ENCODE measurements at places on chromosomes 7 and 10.
A peak's percentile ranks its signal among the peaks of the same experiment; 100 is the strongest.

- no peak for DNase-seq
Measured at GRCh38 chr10:28601012-28601411, 68.1 kb downstream of the WAC start.

DNA sequence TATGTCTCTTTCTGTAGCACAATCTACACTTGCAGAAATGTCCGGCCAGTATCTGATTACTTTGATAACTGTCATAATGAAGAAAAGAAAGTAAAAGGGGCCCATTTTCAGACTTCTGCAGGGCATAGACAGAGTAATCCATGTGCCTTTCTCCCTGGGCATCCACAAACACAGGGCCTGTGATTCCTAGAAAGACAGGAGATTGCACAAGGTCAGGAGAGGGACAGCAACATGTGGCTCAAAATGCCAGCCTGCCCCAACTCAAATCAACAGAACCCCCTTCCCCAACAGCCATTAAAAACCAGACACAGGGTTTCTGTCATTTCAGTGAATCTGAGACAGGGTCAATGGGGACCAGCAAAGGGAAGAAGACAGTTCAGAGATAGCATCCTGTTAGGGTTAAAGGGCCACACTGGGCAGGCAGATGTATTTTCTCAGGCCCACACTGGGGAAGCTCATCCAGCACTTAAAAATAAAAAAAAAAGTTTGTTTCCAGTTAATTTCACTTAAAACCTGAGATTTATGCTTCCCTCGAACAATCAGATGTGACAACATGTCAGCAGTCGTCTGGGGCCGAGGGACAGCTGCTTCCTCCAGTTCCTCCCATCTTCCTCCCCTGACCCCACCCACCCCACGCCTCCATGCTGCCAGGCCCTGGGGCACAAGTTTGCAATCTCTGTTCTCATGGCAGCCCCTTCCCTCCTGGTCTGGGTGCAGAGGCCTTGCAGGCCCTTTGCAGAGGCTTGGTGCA is 30.7 kb upstream of the ACSL5 start:
- no peak for DNase-seq

DNA sequence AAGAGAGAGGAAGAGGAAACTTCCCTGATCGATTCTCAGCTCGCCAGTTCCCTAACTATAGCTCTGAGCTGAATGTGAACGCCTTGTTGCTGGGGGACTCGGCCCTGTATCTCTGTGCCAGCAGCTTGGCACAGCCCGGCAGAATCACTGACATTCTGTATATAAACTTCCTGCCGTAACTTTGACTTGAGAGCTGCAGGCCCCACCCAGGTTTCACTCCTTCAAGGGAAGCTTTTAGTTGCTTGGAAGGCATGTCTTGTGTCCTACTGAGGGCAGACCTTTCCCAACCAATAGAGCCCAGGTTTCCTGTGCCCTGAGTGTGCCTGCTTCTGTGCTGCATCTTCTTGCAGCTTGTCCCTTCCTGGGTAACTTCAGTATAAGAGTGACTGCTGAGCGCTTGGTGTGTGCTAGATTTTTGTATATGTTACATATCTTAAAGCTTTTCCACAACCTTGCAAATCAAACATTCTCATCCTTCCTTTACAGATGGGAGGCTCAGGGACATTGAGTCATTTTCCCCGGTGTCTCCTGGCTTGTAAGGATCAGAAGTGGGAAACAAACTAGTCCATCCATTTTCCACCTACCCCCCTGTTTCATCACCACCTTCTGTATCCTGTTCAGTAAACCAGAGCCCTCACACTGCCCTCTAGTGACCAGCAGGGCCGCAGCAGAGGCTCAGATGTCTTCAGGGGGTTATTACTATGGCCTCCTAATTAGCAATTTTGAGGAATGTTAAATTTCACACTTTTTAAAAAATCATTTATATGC is 225.2 kb upstream of the PRSS58 start:
- DNase-seq: peak; percentile 16

- no peak for DNase-seq
Measured at GRCh38 chr7:24440892-24441291, 132.4 kb upstream of the PALS2 start.

- DNase-seq: no peak
Measured at GRCh38 chr10:114199239-114199638, 20.1 kb downstream of the TDRD1 start.

DNA sequence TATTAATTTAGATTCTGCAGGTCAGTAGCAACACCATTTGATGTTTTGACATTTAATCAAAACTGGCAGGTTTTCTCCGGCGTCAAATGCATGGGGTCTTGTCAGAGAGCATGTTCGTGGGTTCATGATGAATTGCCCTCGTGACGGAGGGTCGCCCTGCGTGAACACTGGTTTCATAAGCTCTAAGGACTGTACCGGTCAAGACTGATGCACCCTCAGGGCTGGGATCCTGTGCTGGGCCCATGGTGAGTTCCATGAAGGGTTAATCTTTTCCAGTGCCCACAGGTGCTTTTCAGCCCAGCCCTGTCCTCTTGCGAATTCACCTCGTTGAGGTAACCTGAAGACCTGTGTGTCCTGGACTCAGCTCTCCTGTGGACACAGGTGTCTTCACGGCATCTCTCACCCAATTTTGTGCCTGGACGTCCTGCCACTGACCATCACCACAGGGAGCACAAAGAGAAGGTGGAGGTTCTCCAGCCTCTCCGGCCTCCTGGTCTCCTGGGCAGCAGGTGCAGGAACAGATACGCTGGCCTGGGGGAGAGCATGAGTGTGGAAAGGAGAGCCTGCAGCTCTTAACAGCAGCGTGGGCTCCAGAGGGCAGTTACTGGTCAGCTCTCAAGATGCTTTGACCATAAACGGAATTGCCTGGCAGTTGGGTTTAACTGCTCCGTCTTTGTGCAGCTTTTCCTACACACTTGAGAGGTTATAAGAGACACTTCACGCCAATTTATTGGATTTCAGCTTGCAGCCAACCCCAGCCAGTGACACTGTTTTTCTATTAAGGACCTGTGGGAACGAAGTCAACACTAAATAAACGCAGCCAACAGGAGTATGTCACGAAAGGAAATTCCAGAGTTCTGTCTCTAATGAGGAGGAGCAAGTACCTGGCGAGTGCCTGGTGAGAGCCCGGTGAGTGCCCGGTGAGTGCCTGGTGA is 37.4 kb upstream of the CFAP46 start:
- no peak for DNase-seq

- DNase-seq: no peak
Measured at GRCh38 chr7:128810473-128810872, 18.7 kb downstream of the CCDC136 start.

DNA sequence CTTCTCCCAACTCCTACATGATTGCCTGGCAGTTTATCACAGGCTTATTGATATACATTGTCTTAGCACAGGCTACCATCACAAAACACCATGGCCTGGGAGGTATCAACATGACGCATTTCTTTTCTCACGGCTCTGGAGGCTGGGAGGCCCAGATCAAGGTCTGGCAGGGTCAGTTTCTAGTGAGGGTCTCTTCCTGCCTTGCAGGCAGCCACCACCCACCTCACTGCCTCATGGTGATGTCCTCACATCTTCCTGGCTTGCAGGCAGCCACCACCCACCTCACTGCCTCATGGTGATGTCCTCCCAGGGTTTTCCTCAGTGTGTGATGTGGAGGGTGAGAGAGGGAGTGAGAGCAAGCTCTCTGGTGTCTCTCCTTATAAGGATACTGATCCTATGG is 599.3 kb upstream of the MKI67 start:
- DNase-seq: no peak

DNA sequence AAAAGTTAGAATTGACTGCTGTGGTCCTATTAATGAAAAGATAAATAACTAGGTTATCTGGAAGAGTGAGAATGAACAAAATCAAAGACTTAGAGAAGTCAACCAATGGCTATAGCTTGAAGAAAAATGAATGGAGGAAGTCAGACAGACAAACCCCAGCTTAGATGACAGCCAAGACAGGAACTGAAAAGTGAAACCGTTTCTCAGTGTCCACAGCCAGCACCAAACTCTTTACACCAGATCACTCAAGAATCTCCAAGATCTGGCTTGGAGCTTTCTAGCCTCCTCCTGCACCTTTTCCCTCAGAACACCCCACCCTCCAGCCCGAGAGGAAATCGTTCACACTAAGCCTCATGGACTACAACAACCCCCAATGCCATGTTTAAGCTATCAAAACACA is 167.0 kb downstream of the SFMBT2 start:
- DNase-seq: no peak

GRCh38 chr10:133441780-133442179 is 12.0 kb upstream of the SCART1 start:
- no peak for DNase-seq

GRCh38 chr7:2275101-2275500 is 33.1 kb downstream of the NUDT1 start:
- no peak for DNase-seq

DNA sequence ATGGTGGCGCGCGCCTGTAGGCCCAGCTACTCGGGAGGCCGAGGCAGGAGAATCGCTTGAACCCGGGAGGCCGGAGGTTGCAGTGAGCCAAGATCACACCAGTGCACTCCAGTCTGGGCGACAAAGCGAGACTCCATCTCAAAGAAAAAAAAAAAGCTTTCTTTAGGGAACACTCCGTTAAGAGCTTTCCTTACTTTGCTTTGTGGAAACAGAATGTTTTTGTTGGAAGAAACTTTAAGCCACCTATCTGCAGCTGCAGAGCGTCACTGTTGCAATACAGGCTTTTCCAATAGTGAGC is 641 bp upstream of the TPK1 start:
- no peak for DNase-seq

DNA sequence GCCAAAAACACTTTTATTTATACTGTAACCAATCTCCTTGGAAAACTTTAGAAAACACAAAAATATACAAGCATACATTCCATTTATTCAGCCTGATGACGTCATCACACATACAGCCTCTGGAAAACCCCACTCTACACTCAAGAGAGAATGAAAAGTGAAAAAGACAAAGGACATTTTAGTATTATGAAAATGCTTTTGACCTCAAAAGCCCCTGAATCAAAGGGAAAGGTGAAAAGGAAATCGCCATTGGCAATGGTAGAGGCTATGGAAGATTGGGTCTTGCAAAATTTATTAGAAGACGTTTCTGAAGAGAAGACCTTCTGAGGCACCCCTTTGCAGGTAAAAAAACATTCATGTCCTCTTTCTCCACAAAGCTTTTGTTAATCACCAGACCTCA is 82.9 kb upstream of the STRIP2 start:
- no peak for DNase-seq

DNA sequence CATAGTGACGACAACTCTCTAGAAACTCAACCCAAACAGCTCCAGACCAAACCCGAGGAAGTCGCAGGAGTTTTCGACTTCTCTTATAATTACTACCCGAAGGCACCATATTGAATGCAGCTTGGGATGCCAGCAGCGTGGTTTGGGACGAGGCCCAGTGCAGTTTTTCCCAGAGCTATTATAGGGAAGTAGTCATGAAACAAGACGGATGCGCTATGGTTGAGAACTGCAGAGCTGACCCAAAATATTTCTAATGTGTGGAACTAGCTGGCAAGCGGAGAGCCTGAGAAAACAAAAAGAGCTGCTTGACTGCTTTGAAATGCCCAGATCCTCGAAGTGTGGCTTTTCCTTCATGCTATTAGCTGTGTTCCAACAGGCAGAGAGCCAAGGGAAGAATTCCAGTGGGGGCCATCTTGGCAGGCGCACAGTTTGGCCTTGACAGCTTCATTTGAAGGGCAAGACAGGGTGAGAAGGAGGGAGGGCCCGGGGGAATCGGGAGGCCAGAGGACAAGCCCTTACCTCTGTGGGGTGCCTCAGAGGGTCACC is 122.7 kb downstream of the CUL2 start:
- no peak for DNase-seq

- DNase-seq: no peak
Measured at GRCh38 chr7:111312966-111313365, 222.0 kb downstream of the LRRN3 start.

DNA sequence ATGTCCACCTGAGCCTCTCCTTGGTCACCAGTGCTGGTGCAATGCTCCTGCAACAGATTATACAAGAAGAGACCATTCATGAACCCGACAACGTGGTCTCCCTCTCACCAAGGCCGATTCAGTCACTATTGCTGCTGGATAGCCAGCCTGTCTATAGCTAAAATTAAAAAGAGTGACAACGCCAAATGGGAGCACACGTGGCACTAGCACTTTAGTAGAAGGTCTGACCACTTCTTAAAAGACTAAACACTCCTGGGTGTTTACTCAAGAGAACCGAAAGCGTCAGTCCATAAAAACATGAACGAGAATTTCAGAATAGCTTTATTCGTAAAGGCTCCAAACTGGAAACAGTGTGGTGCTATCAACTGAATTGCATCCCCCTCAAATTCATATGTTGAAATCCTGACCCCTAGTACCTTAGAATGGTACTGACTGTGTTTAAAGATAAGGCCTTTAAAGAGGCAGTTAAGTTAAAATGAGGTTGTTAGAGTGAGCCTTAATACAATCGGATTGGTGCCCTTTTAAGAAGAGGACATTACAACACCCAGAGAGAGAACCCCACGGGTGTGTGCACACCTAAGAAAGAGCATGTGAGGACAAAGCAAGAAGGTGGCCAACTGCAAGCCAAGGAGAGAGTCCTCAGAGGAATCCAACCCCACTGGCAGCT is 4.4 kb upstream of the GALNTL5 start:
- DNase-seq: no peak

GRCh38 chr10:35201234-35201633 is 74.6 kb downstream of the CREM start:
- DNase-seq: no peak

DNA sequence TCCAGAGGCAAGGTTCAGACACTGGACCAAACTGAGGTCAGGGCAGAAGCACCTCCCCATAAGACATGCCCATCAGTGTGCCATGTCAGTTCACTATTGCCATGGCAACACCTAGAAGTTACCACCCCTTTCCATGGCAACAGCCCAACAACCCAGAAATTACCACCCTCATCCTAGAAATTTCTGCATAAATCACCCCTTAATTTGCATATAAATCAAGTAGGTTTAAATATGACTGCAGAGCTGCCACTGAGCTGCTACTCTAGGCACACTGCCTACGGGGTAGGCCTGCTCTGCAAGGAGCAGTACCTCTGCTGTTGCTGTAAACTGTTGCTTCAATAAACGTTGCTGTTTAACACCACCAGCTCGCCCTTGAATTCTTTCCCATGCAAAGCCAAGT is 12.7 kb downstream of the STEAP2 start:
- peak; percentile 35 for DNase-seq

DNA sequence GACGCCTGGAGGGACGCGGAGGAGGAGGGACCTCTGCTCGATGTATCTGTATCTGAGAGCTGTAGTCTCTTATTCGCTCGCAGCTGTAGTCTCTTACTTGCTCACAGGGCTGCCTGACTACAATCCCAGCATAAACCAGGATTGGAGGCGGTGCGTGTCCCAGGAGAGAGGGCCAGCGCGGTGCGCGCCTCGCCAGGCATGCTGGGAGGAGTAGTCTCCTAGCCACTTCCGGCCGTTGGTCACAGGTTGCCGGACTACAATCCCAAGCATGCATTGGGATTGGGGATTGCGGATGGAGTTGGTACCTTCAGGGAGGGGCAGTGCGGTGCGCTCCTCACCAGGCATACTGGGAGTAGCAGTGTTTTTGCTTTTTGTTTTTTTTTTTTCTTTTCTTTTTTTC is 421.7 kb upstream of the NUPR2 start:
- no peak for DNase-seq
